Central memory CD4-positive, alpha-beta T cell (primary cell): ENCODE measurements at places on chromosomes 4 and X.

DNA sequence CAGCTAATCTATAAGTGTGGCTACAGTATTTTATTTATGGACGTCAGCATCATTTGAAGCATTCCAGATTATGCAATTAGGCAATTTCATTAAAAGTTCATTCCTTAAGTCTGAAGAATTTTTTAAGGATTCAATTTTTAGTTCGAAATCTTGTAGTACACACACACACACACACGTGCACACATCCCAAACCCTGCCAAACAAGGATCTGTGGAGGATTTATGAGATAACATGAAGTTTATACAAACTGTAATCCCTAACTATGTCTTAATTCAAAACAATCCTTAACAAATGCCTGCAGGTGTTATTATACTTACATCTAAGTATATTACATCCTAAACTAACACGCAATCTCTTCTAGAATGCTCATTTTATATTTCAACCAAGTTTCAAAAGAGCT is 105.8 kb downstream of the ELOVL6 start:
- no peak for DNase-seq

DNA sequence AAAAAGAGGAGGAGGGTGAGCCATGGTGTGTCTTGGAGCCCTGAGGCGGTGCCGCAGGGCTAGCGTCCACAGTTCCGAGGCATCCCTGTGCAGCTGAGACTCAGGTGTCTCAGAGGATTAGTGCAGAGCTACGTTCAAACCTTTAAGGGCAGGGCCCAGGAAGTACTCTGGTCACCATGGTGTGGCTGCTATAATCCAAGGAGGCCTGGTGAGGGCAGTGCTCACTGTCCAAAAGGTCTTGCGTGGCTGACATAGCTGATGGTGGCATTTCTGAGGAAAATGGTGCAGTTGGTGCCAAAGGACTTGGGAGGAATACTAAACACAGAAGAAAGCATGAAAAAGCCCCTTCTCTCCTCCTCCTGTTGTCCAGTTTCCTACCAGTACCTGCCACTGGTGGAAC is 146.9 kb downstream of the DCHS2 start:
- no peak for DNase-seq

GRCh38 chrX:78555401-78555980 is 103.6 kb downstream of the RTL3 start:
- peak; percentile 21 for DNase-seq

DNA sequence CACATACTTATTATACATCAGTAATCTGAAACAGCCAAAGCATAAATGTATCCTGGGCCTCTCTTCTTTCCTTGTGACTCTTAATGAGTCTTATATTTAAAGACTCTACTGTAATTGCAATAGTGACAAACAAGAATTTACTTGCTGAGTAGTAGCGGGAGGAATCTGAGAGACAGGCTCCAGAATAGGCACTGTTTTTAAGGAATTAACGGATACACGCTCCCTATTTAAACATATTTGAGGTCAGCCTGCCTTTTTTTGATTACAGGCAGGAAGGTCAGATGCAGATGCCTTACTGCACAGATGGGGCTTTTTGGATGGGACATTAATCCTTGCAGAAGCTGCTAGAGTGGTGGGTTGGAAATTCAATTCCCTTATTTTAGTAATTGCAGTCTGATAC is 196.3 kb upstream of the ANXA3 start:
- no peak for DNase-seq

- DNase-seq, result no peak
Observed at GRCh38 chr4:118867311-118868067, 21.2 kb upstream of the SYNPO2 start.

- DNase-seq, result no peak
Observed at GRCh38 chr4:86432559-86433134, 72.8 kb upstream of the MAPK10 start.

DNA sequence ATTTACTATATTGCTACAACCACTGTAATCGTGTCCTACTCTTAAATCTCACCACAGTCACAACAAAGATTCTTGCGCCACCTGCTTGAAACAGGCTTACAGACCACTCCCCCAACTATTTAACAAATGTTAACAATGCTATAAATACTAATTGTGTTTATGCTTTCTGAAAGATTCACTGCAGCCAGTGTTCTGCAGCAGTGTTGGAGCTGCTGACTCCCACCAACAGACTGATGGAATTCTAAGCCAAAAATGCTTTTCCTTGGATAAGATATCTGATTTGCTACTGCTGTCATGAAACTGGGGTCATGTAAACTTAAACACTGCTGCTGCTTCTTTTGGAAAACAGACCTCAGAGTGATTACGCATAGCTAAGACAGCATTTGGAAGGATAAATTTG is 244.2 kb upstream of the MAB21L2 start:
- no peak for DNase-seq

GRCh38 chrX:140091125-140091886 is 126.0 kb upstream of the CXorf66 start:
- DNase-seq, result peak; percentile 12

- no peak for DNase-seq
Observed at GRCh38 chrX:2159393-2159792, 341.4 kb downstream of the DHRSX start.

GRCh38 chr4:30882995-30883675 is 163.0 kb downstream of the PCDH7 start:
- no peak for DNase-seq

DNA sequence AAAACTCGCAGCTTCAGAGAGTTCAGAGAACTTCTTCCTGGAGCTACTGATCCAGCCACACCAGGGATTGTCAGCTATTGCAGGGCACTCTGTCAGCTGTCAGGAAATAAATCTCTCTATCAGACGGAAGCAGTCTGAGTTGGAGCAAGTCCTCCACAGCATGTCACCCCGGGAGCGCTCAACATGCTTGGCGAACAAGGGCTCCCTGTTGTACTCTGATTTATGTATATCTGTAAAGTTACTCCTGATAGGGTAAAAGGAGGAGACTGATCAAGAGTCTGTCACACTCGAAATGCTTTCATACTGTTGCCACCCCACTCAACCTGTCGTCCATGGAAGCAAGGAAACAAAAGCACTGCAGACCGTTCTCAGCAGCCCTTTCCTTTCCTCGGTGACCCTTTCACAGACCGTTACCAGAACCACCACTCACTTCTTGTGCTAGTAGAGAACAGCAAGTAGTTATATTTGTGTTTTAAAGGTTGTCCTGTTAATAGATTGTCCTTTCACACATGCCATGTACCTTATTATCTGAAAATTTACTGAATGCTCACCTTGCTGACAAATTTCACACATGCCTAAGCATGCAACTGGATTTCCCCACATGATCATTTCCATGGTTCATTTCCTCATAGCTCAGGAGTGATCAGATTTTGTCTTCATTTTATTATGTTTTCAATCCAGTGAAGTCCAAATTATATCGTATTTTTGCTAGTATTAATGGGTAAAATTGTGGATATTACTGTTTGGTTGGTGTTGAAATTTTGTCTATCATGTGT is 2108.9 kb upstream of the TENM3 start:
- no peak for DNase-seq

GRCh38 chr4:73721435-73721834 is 18.9 kb upstream of the CXCL8 start:
- DNase-seq, result no peak

DNA sequence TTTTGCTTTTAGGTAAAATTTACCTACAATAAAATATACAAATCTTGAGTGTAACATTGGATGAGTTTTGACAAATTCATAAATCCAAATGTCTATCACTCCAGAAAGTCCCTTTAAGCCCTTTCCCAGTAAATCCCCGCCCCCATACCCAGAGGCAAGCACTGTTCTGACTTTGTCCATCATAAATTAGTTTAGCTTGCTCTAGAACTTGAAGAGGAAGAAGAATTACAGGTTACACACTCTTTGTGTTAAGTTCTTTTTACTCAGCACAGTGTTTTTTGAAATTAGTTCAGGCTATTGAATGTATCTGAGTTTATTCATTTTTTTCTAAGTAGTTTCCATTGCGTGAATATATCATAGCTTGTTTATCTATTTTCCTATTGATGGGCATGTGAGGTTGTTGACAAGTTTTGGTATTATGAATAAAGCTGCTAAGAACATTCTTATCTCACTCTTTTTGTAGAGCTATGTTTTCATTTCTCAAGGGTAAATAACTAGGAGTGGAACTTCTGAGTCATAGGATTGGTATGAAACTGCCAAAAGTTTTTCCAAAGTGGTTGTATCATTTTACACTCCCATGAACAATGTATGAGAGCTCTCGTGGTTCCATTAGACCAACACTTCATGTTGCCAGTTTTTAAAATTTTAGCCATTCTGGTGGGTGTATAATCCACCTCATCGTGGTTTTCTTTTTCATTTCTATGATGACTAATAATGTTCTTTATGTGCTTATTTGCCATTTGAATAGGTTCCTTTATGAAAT is 22.4 kb upstream of the HPSE start:
- DNase-seq, result no peak

DNA sequence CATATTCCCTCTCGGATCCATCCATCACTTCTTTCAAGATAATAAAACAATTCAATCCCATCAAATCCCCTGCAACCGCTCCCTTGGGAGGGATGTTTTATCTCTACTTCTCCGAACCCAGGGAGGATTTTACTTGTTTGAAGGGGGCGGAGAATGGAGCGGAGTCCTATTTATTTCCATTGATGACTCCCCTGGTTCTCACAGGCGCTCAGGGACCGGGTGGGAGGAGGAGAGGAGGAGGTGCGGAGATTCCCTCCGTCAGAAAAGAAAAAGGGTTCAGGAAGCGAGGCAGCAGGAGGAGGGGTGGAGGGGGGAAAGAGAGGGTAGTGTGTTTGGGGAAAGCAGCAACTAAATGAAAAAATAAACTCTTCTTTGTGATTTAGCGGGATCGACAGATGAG is 2.1 kb downstream of the NDNF start:
- no peak for DNase-seq

- DNase-seq, result no peak
Observed at GRCh38 chr4:170674176-170674575, 584.4 kb upstream of the AADAT start.

- DNase-seq, result no peak
Observed at GRCh38 chr4:118774321-118774720, 61.6 kb downstream of the SEC24D start.

- DNase-seq, result no peak
Observed at GRCh38 chr4:150909116-150909515, 106.0 kb downstream of the LRBA start.

GRCh38 chr4:58936436-58936835 is 1826.3 kb upstream of the IGFBP7 start:
- DNase-seq, result no peak

DNA sequence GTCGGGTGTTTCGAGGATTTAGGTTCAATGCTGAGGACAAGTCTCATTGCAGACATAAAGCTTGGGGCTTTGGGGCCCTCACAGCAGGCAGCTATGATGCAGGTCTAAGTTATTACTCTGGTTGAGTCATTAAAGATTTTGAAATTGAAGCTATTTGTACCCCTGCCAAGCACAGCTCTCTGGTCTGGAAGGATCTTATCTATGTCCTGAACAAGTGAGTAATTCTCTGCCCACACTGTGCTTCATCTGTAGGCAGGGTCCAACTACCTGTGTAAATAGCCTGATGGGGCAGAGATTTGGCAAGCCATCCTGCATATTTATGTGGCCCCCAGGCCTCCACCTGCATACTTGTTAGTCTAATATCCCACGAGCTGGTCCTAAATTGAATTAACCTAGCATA is 41.4 kb upstream of the MAGEA4 start:
- no peak for DNase-seq

DNA sequence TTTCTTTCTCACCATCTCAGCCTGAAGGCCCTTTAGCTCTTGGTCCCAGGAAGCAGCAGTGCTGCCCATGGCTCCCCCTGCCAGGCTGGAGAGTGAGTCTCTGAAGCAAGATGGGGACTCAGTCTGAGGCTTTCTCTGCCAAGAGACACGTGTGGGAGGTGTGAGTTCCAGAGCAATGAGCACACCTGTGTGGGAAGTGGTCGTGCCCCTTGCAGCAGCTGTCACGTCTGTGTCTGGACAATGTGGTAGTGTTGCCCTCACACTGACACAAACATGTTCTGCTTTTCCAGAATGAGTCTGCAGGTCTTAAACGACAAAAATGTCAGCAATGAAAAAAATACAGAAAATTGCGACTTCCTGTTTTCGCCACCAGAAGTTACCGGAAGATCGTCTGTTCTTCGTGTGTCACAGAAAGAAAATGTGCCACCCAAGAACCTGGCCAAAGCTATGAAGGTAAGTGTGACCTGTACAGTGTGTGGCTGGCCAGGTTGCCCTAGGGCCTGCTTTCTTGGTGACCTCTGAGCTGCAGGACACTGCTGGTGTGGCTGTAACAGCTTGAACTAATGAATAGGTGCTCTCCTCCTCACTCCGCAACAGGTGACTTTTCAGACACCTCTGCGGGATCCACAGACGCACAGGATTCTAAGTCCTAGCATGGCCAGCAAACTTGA is 1.9 kb downstream of the TACC3 start:
- DNase-seq, result peak; percentile 69

- DNase-seq, result no peak
Observed at GRCh38 chr4:17646693-17647092, 32.3 kb downstream of the MED28 start.

- DNase-seq, result no peak
Observed at GRCh38 chrX:150007356-150007755, 69.1 kb upstream of the EOLA2 start.

- no peak for DNase-seq
Observed at GRCh38 chrX:134180601-134181274, 56.2 kb upstream of the CCDC160 start.
